ENCODE measurements at places on chromosomes 2 and 18.

- peaks cover 10% of the 10 kb centered on the region for H3K4me1 ChIP-seq
- H3K36me3 ChIP-seq = no peaks in the 10 kb centered on the region
- no peak for DNase-seq
- H3K4me3 ChIP-seq = no peak overlapping the region
Measured at GRCh38 chr2:46227674-46228289, 69.4 kb upstream of the EPAS1 start.

- H3K4me1 ChIP-seq = no peaks in the 10 kb centered on the region
- H3K27me3 ChIP-seq = no peaks in the 10 kb centered on the region
- H3K4me3 ChIP-seq = no peak overlapping the region
- DNase-seq = no peak
- no peak overlapping the region for H3K27ac ChIP-seq
- H3K36me3 ChIP-seq = no peaks in the 10 kb centered on the region
Measured at GRCh38 chr2:218429911-218430692, 11.2 kb downstream of the VIL1 start.

GRCh38 chr18:45554389-45554737, 60.9 kb upstream of the SLC14A2 start:
- H3K27me3 ChIP-seq = no peaks in the 10 kb centered on the region
- H3K4me1 ChIP-seq = no peaks in the 10 kb centered on the region
- H3K27ac ChIP-seq = no peak overlapping the region
- DNase-seq = no peak
- H3K4me3 ChIP-seq = no peak overlapping the region

DNA sequence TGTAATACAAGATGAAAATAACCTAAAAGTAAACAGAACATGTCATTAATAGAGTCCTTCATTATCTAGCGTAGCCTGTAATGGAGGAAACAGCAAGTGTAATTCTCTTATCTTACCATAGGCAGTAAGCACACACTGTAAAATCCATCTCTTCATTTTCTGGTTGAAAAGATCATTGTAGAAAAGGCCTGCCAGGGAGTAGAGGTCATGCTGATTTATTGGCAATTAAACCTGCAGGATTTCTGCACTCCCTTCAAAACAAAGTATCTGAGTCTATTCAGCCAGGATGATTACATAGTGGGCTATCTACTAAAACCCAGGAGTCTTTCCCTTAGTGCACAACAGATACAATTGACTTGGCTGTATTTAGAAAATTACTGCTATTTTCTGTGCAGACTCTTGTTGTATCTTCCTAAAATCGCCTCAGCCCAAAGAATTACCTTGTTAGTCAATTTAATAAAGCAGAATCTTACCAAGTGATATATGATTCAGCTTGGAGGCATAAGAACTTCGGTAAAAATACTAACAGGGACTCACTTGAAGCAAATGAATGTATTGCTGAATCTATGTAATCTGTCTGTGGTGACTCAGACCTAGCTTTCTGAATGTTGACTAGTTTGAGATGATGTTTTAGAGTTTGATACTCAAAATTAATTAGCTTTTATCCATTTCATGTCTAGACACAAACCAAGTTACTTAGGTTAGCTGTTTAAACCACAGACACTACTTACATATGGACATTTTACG, 250.4 kb upstream of the STON1 start:
- no peaks in the 10 kb centered on the region for H3K36me3 ChIP-seq
- DNase-seq = no peak
- no peak overlapping the region for H3K27ac ChIP-seq
- no peaks in the 10 kb centered on the region for H3K4me1 ChIP-seq
- H3K27me3 ChIP-seq = no peaks in the 10 kb centered on the region

DNA sequence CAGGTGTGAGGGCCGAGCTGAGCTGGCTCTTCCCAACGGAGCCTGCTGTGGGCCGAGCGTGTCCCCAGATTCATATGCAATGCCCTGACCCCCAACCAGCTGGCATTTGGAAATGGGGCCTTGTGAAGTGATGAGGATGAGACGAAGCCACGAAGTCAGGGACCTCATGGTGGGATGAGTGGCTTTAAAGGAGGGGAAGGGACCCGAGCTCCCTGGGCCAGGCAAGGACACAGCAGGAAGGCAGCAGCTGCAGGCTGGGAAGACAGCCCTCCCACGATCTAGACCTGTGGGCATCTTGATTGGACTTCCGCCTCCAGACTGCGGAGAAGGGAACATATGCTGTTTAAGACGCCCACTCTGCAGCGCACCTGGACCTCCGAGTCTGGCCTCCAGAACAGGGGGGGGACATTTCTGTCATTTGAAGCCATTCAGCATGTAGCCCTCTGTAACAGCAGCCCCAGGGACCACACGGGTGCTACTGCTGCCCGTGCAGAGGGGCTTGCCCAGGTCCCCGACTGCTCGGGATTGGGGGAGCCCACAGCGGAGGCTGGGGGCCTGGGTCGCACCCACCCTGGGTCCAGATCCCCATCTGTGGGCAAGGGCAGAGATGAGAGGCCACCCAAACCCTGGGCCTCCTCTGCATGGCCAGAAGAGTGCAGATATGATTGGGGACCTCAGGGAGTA, 27.2 kb downstream of the KIF1A start:
- DNase-seq = no peak
- H3K27ac ChIP-seq = no peak overlapping the region
- no peaks in the 10 kb centered on the region for H3K4me1 ChIP-seq
- no peaks in the 10 kb centered on the region for H3K36me3 ChIP-seq
- peaks cover 2% of the 10 kb centered on the region for H3K27me3 ChIP-seq

- H3K27me3 ChIP-seq = peaks cover 19% of the 10 kb centered on the region
- no peaks in the 10 kb centered on the region for H3K4me1 ChIP-seq
- no peak for DNase-seq
Measured at GRCh38 chr18:69402533-69402989, 1.9 kb downstream of the DOK6 start.

DNA sequence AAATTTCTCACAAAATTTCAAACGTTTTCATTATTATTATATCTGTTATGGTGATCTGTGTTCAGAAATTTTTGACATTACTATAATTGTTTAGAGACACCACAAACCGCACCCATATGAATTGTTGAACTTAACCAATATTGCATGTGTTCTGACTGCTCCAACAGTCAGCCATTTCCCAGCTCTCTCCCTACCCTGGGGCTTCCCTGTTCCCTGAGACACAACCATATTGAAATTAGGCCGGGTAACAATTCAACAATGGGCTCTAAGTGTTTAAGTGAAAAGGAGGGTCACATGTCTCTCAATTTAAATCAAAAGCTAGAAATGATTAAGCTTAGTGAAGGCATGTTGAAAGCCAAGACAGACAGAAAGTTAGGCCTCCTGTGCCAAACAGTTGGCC, 424.0 kb downstream of the DSC3 start:
- DNase-seq = no peak
- no peaks in the 10 kb centered on the region for H3K27me3 ChIP-seq
- no peak overlapping the region for H3K4me3 ChIP-seq

GRCh38 chr2:241126201-241126611, 23.1 kb downstream of the PASK start:
- peak overlapping the region; percentile 13 for H3K27ac ChIP-seq
- H3K4me1 ChIP-seq = peaks cover 18% of the 10 kb centered on the region
- H3K36me3 ChIP-seq = no peaks in the 10 kb centered on the region
- no peak overlapping the region for H3K4me3 ChIP-seq

DNA sequence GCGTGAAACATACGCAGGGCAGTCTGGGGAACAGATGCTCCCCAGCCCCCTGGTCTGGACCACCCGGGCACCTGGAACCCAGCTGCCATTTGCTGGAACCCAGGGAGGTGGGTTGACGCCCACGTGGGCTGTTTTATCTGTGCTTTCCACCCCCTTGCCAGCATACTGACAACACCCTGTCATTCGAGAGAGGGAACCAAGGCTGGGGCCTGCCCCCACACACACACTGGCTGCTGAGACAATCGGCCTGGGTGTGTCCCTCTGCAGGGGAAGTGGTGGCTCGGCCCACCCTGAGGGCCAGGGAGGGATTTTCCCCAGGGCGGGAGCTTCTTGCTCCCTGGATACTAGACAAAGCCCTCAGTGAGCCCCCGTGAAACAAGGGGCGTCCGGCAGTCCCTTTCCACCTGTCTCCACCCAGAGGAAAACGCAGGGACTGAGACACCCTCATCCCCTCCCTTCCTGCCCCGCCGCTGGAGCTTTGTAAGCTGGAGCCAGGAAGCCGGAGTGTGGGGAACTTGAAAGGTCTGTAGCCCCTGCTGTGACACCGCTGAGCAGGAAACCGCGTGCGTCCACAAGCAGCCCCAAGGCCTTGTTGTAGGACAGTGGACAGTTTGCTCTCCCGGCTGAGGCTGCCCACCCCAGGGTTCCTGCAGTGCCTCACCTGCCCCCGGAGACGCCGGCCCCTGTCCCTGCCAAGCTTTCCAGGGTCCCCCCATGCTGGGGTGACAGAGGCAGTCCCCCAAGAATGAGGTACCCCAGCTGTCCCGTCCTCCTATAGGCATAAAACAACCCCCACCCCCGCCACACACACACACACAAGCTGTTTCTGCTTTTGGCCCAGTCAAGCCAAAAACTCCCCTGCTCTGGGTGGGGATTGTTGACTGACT, 14.1 kb upstream of the KLF11 start:
- peak overlapping the region; percentile 37 for H3K27ac ChIP-seq
- H3K36me3 ChIP-seq = no peaks in the 10 kb centered on the region
- peaks cover 20% of the 10 kb centered on the region for H3K4me1 ChIP-seq
- no peak for DNase-seq

DNA sequence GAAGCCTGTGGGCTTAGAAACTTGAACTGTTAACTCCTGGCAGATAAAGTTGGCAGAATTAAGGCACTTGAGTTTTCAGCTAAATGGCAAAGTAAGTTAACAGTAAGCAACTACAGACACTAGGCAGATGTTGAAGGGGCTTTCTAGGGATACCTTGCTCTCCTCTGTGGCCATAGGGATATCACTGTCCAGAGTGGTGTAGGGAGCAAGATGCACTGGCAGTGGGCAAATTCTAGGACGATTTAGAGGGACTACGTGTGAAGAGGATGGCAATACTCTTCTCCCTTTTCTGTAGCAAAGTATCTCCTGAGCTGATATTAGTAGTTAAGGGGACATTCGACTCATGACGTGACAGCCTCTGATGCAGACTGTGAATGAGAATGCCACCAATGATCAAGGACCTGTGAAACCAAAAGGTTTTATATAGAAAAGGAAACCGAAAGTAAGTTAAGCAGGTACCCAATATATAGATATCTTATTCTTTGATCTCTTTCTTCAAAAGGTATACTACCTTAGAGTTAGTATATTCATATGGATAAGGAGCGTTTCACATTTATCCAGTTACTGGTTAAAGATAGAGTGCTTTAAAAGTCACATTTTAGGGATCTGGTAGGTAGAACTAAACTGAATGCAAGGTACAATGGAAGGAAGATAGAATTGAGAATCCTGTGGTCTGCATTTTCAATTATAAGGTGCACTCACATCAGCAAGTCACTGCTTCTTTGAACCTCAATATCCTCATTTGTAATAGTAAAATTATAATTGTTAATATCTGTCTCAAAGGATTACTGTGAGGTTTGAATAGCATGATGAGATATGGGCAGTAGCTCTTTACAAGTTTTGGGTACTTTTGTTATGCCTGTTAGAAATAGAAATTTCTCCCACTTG, 106.4 kb downstream of the KCNH7 start:
- no peaks in the 10 kb centered on the region for H3K4me1 ChIP-seq
- H3K4me3 ChIP-seq = no peak overlapping the region
- H3K27ac ChIP-seq = no peak overlapping the region
- H3K36me3 ChIP-seq = no peaks in the 10 kb centered on the region
- no peaks in the 10 kb centered on the region for H3K27me3 ChIP-seq
- no peak for DNase-seq

GRCh38 chr2:161992531-161992930, 81.5 kb downstream of the DPP4 start:
- H3K4me1 ChIP-seq = peaks cover 41% of the 10 kb centered on the region
- no peaks in the 10 kb centered on the region for H3K27me3 ChIP-seq
- peak overlapping the region; percentile 31 for H3K4me3 ChIP-seq

- no peak overlapping the region for H3K4me3 ChIP-seq
- no peaks in the 10 kb centered on the region for H3K27me3 ChIP-seq
- no peak overlapping the region for H3K27ac ChIP-seq
- H3K36me3 ChIP-seq = no peaks in the 10 kb centered on the region
Measured at GRCh38 chr2:225600444-225600843, 200.9 kb downstream of the NYAP2 start.
